ENCODE measurements at places on chromosomes 2 and 18. TPM values are rescaled to one million over a fixed set of nuclear protein-coding genes. Genes with fewer than 3 reads are reported as not detected.

Gene MATN3
- 13.7 TPM for total RNA-seq

Gene ELOA2
- total RNA-seq, result not detected

Gene CHRNG
- not detected for total RNA-seq

Gene NUP35
- 34.4 TPM for total RNA-seq

Gene FIGN
- 1.7 TPM for total RNA-seq

Gene CYP27C1
- total RNA-seq, result 4.3 TPM

Gene SLC5A7
- not detected for total RNA-seq

Gene INPP5D
- 0.51 TPM for total RNA-seq

Gene TTR
- not detected for total RNA-seq

Gene TANK
- total RNA-seq, result 23.6 TPM

Gene MALT1
- 11.6 TPM for total RNA-seq

Gene C18orf54
- total RNA-seq, result 2.9 TPM

Gene EN1
- 1.3 TPM for total RNA-seq

Gene STPG4
- 0.10 TPM for total RNA-seq

Gene TPO
- 0.20 TPM for total RNA-seq

Gene GPR35
- total RNA-seq, result 0.98 TPM

Gene ANKAR
- total RNA-seq, result 0.97 TPM

Gene PIKFYVE
- 7.5 TPM for total RNA-seq

Gene HOXD4
- 0.66 TPM for total RNA-seq

Gene SERPINB10
- not detected for total RNA-seq

Gene FKBP7
- total RNA-seq, result 11.7 TPM

Gene PDCL3
- total RNA-seq, result 41.2 TPM

Gene ASXL3
- not detected for total RNA-seq

Gene KLF11
- 6.7 TPM for total RNA-seq

Gene CAPN14
- not detected for total RNA-seq

Gene SIX3
- total RNA-seq, result 0.32 TPM

Gene PLGLB1
- 1.5 TPM for total RNA-seq

Gene CPO
- not detected for total RNA-seq
